ENCODE measurements at places on chromosomes 1 and 21.

DNA sequence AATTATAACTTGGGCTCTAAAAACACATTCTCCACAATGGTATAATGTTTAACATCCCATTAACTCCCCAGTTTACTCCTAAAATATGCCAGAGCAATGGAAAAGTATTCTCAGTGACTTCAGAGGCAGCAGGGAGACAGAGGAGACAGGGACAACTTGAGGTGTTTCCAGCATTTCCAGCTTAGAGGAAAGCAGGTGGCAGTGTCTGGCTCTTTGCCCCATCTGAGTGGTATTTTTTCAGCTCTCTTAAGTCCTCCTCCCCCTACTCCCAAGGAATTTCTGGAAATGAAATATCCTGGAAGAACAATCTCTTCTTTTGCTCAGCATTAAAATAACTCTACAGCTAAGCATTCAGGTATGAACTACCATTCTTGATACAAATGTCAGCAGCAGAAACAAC is 10.8 kb upstream of the ERMAP start:
- no peak for DNase-seq

- DNase-seq = no peak
Measured at GRCh38 chr1:212879947-212880690, 22.0 kb downstream of the FLVCR1 start.

- DNase-seq = peak; percentile 61
Measured at GRCh38 chr1:224498574-224499170, 64.1 kb upstream of the WDR26 start.

DNA sequence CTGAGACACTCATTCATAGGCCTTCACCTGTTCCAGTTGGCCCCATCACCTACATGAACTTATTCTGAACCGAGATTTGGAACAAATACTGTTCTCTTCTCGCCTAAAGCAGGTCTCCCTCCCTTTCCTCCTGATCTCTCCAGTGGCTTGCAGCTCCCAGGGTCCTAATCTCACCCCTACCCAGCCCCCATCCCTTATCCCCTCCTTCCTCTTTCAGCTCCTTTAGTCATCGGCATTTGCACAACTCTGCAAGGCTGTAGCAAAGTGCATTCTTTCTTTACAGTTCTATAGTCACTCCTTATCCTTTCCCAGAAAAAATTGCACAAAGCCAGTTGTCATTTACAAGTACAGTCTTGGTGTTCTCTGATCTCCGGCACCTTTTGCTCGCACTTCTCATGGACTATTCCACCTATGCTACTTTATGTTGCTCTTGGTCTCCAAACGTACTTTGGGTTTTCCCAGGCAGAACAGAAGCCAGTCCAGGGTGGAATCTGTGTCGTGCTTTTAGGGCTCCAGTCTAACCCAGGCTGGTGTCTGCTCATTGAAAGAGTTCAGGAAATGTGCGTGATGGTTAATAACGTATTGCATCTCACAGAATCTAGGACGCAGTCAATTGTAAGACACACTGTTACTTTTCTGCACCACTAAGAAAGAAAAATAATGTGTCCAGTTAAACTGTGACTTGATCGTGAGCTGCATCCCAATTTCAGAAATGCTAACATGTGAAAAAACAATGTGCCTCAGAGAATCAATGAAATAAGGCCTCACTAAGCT is 965 bp downstream of the ABCA4 start:
- DNase-seq = no peak

DNA sequence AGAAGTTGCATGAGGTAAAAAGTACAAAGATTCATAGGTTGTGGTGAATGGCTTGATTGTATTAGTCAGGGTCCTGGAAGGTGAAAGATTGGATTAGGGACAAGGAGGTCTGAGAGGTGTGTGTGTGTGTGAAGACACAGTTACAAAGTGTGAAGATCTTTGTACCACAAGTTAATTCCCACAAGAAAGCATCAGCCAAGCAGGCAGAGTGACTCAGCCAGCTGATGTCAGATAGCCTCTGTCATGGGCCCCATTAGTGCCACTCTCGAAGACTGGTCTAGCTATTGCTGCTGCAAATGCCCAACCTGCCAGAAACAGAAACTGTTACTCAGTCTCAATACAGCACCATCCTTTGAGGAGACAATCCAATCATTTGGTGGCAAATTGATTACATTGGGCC is 96.5 kb downstream of the DTL start:
- DNase-seq = peak; percentile 36
